SK-MEL-5 (cell line): ENCODE measurements at places on chromosomes 11 and 22. TPM values are rescaled to one million over a fixed set of nuclear protein-coding genes. Genes with fewer than 3 reads are reported as not detected.

GRIK4 gene
- total RNA-seq: not detected in 2 replicates

FIBP gene
- 60.8 and 62.9 TPM in 2 replicates for total RNA-seq

KLHDC7B gene
- 0.11 TPM in 1 of 2 replicates, not detected in the other for total RNA-seq

AMOTL1 gene
- 12.0 and 13.5 TPM in 2 replicates for total RNA-seq

KCNC1 gene
- total RNA-seq: 0.11 and 0.27 TPM in 2 replicates

TRIM49 gene
- total RNA-seq: not detected in 2 replicates

OR8D4 gene
- total RNA-seq: not detected in 2 replicates

MAP6 gene
- 0.08 TPM in 1 of 2 replicates, not detected in the other for total RNA-seq

KCNK7 gene
- total RNA-seq: not detected in 2 replicates

QSER1 gene
- total RNA-seq: 21.7 and 24.1 TPM in 2 replicates

IRF7 gene
- total RNA-seq: 3.5 and 3.7 TPM in 2 replicates

BTBD18 gene
- total RNA-seq: not detected in 2 replicates
